ENCODE measurements at places on chromosomes 3 and 15. TPM values are rescaled to one million over a fixed set of nuclear protein-coding genes. Genes with fewer than 3 reads are reported as not detected.

The CHMP2B gene
- 28.5 TPM for total RNA-seq

DNA sequence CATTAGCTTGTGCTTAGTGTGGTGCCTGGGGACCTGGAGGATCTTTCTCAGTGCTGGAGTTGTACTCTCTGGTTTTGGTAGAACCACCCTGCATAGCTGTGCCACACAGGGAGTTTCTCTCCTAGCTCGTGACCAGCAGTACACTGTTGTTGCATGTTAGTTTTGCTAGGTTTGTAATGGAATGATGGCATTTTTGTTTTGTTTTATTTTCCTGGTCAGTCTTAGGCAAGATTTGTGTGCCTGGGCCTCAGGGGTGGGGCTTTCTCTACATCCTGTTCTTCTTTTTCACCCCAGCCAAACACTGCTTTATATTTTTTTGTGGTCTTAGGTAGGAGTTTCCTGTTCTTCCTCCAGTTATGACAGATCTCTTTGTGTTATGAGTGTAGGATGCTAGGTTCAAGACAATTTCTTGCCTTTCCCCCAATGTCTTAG, 534.5 kb upstream of the KCNMB2 start:
- no peak for DNase-seq

GRCh38 chr15:25830844-25831451, 32.2 kb downstream of the ATP10A start:
- DNase-seq = no peak

- no peak for DNase-seq
Measured at GRCh38 chr15:26525096-26525495, 247.8 kb downstream of the GABRB3 start.

DNA sequence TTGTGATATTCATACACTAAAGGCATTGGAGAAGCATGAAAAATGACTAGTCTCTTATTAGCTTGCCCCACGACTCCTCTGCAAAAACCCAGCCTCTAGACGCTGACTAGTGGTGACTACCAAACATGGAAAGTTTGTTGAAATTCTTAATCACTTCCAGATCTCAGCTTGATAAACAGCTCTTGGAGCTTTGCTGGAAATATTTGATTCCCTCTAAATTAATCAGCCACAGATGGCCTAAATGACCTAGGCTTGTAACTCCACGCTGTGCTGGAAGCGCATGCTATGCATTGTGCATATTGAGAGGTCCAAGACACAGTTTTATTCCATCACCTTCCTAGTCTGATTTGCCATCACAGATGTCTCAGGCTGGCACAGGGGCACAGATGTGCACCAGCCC, 244.7 kb upstream of the ST8SIA2 start:
- no peak for DNase-seq

- no peak for DNase-seq
Measured at GRCh38 chr3:157091083-157091833, 68.7 kb downstream of the CCNL1 start.

DNA sequence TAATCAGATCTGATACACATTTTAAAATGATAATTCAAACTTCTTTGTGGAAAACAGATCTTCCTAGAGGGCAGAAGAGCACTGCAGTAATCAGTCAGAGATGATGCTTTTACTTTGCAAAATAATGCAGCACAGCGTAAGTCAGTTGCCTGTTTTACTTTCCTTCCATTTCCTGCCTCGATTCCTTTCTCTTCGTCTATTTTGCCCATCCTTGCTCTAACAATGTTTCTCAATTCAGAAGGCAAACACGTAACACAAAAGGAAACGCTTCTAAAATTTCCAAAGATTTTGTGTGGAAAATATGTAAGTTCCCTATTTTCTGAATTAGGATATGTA, 119.9 kb downstream of the P3H2 start:
- no peak for DNase-seq

Measured in glomerular endothelial cell (primary cell).